ENCODE measurements at places on chromosomes 7 and 10.
A peak's percentile ranks its signal among the peaks of the same experiment; 100 is the strongest.

GRCh38 chr7:82507365-82507975, 63.9 kb upstream of the CACNA2D1 start:
- no peak for DNase-seq

DNA sequence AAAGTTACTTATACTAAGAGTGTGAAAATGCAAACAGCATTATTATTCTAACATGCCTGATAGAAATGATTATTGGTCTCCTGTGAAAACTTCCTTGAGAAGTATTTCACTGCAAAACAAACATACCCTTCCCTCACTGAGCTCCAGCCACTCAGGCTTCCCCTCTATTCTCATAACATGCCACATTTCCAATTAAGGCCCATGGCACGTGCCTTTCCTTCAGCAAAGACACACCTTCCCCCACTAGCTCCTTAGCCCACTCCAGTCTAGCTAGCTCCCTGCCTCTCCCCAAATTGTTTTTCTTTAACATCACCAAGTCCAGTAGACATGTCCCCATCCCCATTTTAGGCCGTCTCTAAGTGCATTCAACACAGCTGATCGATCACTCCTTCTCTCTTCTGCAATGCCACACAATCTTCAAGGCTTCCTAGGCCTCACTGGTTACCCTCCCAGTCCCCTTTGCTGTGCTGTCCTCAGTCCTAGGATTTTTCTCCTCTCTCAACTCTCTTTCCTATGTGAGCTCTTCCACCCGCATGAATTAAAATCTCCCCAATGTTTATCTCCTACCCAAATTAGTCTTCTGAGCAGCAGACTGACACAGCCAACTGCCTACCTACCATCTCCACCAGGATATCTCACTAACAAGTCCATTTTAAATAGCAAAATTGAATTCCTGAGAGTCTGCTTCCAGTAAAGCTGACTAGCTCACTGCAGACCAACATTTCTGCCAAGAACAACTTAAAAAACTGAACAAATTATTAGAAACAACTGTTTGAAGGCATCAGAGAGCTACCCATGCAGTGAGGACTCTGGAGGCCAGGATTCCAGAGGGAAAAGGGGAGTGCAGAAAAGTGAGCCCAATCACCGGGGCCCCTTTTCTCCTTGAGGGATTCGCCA, 11.9 kb downstream of the CYTH3 start:
- no peak for DNase-seq

- no peak for DNase-seq
Observed at GRCh38 chr7:19105546-19105945, 11.9 kb downstream of the TWIST1 start.

GRCh38 chr10:132544744-132545658, 7.4 kb downstream of the INPP5A start:
- DNase-seq: no peak

DNA sequence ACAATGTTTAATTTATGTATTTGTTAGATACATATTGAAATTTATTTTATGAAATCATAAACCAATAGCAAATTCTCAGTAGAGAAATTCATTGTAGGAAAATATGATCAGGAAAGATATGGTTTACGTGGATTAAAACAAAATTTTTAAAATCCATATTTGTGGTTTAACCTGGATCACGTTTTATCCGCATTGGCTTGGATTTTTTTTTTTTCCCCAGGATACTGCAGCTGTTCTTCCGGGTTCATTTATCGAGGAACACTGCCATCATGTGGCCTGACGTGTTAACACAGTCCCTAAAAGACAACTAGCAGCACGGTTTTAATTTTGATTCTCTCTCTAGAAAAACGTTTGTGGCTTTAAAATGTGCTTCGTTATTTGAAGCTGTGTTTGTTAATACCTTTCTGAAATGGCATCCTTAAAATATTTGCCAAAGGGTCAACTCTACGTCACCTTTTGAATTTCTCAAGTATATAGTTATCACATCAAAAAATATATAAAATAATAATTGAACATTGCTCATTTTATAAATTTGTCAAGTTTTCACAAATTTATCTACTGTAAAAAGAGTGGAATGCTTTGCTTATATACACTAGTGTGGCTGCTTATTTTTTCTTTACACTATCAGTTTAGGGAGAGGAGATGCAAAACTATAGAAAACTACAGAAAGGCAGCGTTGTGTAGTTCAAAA, 8.7 kb upstream of the ASB4 start:
- peak; percentile 62 for DNase-seq

DNA sequence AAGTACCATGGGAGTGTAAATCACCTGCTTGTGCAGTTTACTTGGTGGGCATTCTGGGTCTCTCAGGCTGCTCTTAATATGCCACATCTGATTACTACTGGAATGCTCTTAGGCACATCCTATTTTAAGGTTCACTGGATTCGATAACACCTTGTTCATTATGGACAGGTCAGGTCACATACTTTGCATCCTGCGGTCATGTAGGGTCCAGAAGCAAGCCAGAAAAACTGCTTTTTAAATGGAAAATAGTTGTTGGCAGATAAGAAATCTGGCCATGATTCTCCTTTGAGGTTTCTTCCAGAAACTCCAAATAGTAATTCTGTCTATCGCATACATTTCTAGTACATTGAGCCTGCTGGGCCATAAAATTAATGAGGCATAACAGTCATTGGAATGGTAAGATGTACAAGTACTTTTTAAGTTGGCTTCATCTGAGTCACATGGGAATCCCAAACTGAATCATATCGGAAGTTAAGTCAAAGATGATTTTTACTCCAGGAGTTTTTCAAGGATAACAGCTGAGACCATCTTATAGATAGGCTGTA, 371.9 kb downstream of the LRRTM3 start:
- no peak for DNase-seq

All from CD4-positive, alpha-beta T cell treated with Interferon alpha-2 for 1 hour (primary cell).